Activated CD4-positive, alpha-beta T cell treated with anti-CD3 and anti-CD28 coated beads, Interleukin-2, amount 50 U/mL, for 48 hours (primary cell): ENCODE measurements at places on chromosomes 4 and X.

- DNase-seq, result no peak
Observed at GRCh38 chrX:63855896-63856295, 70.9 kb upstream of the ARHGEF9 start.

DNA sequence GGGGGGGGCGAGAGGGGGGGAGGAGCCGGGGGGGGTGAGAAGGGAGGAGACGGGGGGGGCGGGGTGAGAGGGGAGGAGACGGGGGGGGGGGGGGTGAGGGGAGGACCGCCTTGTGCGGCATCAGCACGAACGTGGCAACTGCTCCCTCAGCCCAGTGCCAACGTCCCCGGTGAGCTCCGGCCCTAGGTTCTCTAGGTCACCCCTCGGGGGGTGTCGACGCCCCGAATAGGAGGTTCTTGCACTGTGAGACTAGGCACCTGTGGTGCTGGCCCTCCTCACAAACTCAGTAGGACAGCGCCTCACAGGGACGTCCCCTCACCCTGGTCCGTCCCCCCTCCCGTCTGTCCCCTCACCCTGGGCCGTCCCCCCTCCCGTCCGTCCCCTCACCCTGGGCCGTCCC, 21.5 kb upstream of the GTPBP6 start:
- DNase-seq, result no peak

- DNase-seq, result no peak
Observed at GRCh38 chr4:10656988-10657387, 27.6 kb downstream of the CLNK start.

DNA sequence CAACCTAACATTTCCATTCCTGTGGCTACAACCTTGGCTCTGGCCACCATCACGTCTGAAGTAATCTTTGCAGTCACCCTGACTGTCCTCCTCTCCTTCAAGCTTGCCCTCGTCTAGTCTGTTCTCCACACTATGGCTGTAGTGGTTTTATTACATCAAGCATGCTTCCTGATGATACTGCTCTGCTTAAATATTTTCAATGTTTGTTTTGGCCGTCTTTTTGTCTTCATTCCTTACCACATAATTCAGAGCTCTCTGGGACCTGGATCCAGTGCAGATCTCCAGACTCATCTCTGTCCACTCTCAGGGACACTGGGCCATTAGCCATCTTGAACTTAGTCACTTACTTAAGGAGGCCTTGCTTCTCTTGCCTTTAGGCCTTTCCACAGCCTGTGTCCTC, 27.7 kb upstream of the FREM3 start:
- no peak for DNase-seq

DNA sequence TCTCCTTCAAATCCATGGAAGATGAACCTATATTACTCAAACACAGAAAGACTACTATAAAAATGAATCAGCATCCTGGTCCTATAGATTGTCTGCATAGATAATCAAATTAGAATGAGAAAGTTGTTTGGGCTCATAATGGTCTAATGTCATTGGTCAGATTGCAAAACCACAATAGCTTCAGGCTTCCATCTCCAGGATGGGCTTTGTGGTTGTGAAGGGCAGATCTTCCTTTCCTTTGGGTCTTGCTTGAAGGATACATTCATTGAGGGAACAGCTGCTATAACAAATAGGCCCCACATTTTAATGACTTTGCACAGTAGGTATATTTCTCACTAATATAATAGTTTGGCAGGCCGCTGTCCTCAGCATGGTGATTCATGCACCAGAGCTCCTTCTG, 94.3 kb downstream of the REPS2 start:
- DNase-seq, result no peak

GRCh38 chr4:20443015-20443805, 191.5 kb downstream of the SLIT2 start:
- DNase-seq, result no peak

DNA sequence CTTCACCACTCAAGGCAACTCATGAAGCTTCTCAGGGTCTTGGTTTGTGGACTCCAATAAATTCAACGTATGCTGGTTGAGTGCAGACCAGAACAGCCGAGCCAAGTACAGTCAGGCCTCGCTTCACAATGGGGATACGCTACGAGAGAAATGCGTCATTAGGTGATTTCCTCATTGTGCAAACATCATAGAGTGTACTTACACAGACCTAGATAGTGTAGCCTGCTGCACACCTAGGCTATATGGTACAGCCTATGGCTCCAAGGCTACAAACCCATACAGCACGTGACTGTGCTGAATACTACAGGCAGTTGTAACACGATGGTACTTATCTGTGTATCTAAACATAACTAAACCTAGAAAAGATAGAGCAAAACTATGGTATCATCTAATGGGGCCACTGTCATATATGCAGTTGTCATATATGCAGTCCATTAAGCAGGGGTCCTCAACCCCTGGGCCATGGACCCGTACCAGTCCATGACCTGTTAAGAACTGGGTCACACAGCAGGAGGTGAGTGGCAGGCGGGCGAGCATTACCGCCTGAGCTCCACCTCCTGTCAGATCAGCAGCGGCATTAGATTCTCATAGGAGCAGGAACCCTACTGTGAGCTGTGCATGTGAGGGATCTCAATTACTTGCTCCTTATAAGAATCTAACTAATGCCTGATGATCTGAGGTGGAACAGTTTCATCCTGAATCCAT, 31.5 kb downstream of the RTL5 start:
- DNase-seq, result no peak
